ENCODE measurements at places on chromosomes 7 and 10. TPM values are rescaled to one million over a fixed set of nuclear protein-coding genes. Genes with fewer than 3 reads are reported as not detected.

- no peaks in the 10 kb centered on the region for H3K36me3 ChIP-seq
- no peak overlapping the region for H3K27ac ChIP-seq
- no peak overlapping the region for H3K4me3 ChIP-seq
- H3K27me3 ChIP-seq, result no peaks in the 10 kb centered on the region
- DNase-seq, result no peak
- H3K4me1 ChIP-seq, result no peaks in the 10 kb centered on the region
These were observed 172.1 kb downstream of the SLC16A9 start for GRCh38 chr10:59537501-59537900.

The SH2D4B gene
- polyA plus RNA-seq, result not detected

The SSC4D gene
- 0.48 TPM for polyA plus RNA-seq

- H3K4me3 ChIP-seq, result peak overlapping the region; percentile 100
- H3K36me3 ChIP-seq, result no peaks in the 10 kb centered on the region
- peak overlapping the region; percentile 71 for H3K27ac ChIP-seq
- peaks cover 35% of the 10 kb centered on the region for H3K4me1 ChIP-seq
These were observed 2.1 kb downstream of the FRAT1 start for GRCh38 chr10:97321032-97321803.

DNA sequence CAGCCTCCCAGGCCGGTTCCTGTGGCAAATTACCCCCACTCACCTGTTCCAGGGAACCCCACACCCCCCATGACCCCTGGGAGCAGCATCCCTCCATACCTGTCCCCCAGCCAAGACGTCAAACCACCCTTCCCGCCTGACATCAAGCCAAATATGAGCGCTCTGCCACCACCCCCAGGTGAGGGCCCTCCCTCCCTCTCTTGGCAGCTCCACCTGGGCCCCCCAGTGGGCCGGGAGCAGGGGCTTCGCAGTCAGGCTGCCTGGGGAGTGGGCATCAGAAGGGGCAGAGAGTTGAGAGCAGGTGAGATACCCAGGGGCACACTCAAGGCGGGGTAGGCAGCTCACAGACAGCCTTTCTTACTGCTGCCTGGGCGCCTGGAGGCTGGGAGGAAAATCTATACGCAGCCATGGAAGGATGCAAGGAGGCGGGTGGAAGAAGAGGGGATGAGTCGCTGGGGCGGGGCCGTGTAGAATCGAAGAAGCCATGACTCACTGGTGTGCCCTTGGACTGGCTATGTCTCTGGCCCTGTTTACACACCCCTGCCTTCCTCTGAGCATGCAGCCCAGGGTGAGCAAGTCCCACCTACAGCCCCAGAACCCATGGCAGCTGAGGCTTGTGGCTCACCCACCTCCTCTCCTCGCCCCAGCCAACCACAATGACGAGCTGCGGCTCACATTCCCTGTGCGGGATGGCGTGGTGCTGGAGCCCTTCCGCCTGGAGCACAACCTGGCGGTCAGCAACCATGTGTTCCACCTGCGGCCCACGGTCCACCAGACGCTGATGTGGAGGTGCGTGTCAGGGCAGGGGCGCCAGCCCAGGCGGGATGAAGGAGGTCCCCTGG is 48.6 kb upstream of the PPIF start:
- H3K27ac ChIP-seq, result peak overlapping the region; percentile 49
- H3K27me3 ChIP-seq, result no peaks in the 10 kb centered on the region
- no peak overlapping the region for H3K4me3 ChIP-seq
- H3K4me1 ChIP-seq, result peaks cover 46% of the 10 kb centered on the region

The IFIT1B gene
- not detected for polyA plus RNA-seq

DNA sequence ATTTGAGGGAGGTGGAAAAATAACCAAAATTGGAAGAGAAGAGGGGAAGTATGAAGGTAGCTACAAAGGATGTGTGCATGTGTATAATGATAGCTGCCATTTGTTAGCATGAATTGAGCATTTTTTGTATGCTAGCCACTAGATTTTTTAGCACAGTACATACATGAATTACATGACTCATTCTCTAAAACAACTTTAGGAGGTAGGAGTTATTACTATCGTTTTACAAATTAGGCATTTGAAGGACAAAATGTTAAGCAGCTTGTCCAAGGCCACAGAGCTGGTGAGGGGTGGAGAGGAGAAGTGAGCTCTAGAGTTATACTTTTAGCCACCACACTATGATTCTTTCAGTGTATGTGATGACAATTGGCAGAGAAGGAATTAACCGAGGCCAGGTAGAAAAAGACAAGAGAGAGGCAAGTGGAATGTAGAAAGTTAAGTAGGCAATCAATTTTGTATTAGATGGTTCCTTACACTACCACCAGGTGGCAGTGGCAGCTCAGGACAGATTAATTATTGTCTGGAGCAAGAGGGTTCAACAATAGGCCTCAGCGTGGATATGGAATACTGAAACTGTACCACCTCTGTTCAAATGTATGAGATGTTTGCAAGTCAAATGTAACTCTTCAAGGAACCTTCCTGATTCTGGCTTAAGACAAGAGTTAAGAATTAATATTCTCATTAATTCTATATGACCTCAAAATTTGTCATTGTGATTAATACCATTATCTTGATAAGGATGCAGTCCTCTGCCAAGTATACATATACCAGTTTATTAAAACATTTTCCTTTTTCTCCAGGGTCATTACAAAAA is 128.0 kb downstream of the MBL2 start:
- no peaks in the 10 kb centered on the region for H3K36me3 ChIP-seq
- no peaks in the 10 kb centered on the region for H3K4me1 ChIP-seq
- H3K4me3 ChIP-seq, result no peak overlapping the region
- peak; percentile 0 for DNase-seq

DNA sequence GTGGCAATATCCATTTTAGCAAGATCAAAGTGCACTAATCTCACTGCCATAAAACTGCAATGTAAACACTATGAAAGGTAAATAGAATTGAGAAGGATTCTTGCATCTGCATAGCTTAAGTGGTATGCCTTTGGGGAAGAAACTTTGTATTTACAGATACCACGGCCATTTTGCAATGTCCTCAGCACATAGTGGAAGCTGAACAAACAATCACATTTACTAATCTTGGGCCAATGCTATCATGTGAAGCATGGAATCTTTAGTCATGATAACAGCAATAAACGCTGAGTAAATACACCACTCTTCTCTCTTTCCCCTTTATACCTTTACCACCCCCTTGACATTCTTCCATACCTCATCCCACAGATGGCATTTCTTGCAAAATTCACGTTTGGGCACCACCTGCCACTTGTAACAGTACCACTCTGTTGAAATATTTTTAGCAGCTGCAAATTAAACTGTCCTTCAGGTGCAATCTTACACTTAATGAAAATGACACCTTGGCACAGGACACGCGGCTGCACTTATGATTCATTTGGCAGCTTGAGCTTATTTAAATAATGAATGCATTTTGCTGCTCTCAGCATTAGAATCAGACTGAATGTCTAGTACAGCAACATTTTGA is 171.8 kb downstream of the SEMA3A start:
- H3K4me1 ChIP-seq, result no peaks in the 10 kb centered on the region
- no peaks in the 10 kb centered on the region for H3K27me3 ChIP-seq
- no peak for DNase-seq

DNA sequence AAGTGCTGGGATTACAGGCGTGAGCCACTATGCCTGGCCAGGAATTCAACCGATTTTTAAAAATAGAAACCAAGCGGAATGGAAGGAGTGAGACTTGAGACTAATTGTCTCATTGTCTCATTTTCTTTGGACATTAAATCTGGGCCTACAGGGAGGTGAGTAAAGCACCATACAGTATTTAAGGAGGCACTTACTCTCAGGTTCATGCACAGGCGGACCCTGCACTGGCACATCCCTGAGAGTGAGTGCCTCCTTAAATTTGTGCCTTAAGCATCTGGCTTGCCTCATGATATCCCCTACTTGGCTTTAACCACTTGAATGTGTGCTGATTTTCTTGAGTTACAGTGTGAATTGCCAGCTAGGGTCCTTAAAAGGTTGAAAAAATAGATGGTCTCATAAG is 10.6 kb downstream of the UBE3C start:
- no peak overlapping the region for H3K27ac ChIP-seq
- H3K4me3 ChIP-seq, result no peak overlapping the region
- H3K27me3 ChIP-seq, result no peaks in the 10 kb centered on the region
- H3K4me1 ChIP-seq, result no peaks in the 10 kb centered on the region
- peaks cover 35% of the 10 kb centered on the region for H3K36me3 ChIP-seq
